HL-60 (cell line): ENCODE measurements at places on chromosomes 3 and 15.
A peak's percentile ranks its signal among the peaks of the same experiment; 100 is the strongest.

DNA sequence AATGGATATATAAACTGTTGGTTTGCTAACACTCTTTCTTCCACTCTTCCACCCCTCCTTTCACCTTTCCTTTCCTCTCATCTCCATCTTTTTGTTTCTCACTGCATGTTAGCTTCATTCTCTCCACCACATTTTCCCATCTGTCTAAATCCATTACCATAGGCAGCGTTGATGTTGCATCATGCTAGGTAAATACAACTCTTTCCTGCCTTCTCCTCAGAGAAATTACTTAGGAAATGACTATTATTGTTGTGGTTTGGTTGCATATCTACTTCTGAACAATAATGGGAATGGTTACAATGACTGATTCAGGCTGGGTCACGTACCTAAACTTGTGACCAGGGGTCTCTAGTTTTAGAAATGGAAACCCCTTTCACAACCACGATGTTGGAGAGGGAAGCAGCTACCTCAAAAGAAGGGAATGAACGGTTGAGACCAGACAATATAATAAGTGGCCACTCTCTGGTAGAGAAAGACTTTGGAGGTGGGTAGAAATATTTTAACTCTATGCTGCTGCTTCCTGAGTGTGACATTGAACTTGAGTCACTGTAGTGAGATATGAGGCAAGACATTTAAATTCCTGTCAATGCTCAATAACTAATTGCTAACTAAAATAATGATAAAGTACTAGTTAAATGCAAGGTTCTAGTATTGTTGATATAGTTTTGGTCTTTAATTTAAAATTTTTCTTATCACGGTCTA lies 314.1 kb upstream of the TGFBR2 start:
- no peak for DNase-seq

DNA sequence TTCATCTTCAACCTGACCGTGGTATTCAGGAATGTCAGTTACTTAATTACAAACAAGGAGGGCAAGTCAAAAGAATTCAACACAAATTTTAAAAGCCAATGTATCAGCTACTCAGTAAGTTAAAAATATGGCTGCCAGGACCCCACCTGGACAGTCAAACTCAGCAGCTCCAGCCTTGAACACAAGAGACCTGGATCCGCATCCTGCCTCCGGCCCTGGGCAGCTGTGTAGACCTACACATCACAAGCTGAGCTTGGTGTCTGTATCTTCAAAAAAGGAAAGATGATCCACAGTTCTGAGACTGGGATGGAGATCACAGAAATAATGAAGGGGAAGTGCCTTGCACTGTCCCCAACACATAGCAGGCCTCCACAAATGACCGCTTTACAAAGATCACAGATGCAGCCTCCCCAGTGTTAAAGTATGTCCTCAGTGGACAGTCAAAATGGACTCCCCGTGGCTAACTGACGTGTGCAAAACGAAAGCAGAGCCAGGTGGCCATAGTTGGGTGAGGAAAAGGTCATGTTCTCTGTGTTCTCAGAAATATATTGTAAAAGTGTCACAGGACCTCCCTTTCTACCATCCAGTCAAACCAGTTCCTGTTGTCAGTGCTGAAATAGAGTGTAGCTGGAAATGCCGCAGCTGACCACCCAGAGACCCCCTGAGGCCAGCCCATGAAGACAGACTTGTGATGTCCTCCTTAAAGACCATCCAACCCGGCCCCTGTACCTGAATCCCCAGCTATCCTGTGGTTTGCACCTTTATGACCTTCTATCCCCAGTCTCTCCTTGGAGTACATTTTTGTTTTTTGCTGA lies 168.5 kb upstream of the NSMCE3 start:
- no peak for DNase-seq

GRCh38 chr15:50050986-50051743 lies 67.9 kb downstream of the ATP8B4 start:
- DNase-seq: no peak

- DNase-seq: peak; percentile 67
Observed at GRCh38 chr3:188819939-188820338, 351.8 kb upstream of the TPRG1 start.
